ENCODE measurements at places on chromosomes 4 and X.

- DNase-seq = no peak
Observed at GRCh38 chrX:10555846-10556245, 64.5 kb downstream of the MID1 start.

DNA sequence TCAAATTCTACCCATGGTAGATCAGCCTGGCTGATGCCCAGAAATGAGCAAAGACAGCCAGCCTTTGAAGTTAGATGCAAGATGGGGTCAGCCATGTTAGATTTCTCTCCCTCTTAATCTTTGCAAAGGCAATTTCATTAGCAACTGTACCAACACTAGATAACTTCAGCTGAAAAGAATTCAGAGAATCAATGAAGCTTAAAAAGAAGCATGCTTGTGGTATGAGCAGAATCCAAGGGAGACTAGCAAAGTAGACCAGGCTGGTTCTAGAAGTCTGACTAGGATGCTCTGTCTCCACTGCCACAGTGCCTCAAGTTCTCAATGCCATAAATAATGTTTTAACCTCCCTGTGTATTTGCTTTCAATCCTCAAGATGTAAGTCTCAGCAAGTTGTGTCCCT lies 247.3 kb downstream of the SLC7A11 start:
- DNase-seq = no peak

DNA sequence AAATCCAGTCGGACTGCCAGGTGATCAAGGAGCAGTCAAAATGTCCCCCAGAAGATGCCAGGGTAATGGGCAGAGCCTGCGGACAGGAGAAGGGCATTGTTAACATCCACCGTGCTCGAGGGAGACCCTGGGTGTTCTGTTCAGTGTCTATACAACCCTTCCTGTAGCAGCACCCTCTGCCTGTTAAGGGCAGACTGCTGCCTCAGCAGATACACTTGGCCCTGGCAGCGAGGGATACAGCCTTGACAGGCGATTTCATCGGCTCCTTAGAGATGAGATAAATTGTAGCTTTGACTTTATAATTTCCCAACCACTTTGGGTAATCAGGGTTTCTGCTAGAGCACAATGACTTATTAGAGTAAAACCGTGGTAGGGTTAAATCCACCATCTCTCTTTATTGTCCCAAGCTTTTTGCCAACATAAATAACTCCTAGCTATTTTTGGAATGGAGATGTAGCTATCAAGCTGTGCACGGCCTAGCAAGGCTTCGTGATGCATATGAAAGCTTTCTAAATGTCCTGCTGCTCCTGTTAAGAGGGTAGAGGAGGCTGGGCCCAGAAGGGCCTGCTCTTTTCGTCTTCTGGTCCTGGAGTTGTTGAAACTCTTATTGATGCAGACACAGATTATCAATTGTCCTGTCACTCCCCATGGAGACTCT lies 195.9 kb downstream of the CPEB2 start:
- DNase-seq = no peak

GRCh38 chr4:46196086-46196485 lies 72.2 kb upstream of the GABRG1 start:
- no peak for DNase-seq

DNA sequence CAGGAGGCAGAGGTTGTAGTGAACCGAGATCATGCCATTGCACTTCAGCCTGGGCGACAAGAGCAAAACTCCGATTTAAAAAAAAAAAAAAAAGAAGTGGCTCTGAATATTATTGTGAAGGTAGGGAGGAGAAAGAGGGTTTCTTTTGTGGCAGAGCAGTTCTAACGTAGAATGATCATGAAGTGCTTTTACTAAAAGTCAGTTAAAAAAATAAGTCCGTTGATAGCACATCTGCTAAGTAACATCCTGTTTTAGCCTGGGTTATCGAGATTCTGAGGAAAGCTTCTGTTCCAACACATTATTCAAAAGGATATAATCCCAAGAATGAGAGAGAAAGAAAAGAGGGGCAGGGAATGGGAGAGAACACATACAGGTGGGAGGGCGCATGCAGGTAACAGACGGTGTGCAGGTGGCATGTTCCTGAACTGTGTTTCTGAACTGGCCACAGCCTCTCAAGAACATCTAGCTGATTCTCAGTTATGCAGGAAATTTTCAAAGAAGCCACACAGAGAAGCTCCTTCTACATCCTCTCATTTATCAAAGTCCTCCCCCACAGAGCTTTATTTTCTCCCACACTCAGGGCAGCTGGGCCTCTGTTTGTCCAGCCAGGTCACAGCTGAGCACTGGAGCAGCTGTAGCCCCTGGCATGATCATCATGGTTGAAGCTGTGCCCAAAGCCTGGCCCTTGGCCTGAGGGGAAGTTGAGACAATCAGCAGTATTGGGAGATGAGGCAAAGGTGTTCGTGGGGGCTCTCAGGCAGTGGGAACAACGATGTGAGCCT lies 342.3 kb downstream of the ZNF674 start:
- no peak for DNase-seq

GRCh38 chr4:176565049-176565448 lies 227.7 kb downstream of the VEGFC start:
- no peak for DNase-seq

GRCh38 chr4:188869581-188869980 lies 730.3 kb downstream of the TRIML1 start:
- no peak for DNase-seq

DNA sequence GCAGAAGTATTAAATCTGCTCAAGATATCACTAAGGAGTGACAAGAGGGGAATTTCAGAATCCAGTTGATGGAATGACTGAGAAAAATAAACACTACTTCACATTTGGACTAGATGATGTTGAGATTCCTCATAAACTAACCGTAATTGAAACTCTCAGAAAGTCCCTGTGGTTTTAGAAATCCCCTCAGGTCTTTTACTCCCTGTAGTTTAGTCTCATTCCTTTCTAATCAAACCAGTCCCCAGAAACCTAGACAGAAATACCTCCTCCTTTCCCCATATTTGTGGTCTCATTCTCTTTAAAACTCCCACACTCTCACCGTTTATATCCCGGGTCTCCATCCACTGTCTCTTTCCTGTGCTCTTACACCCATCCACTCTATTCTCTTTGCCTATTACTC lies 15.0 kb upstream of the TLR1 start:
- DNase-seq = no peak

- DNase-seq = no peak
Observed at GRCh38 chr4:153519687-153520086, 53.5 kb downstream of the TMEM131L start.

GRCh38 chr4:8585186-8585585 lies 5.0 kb downstream of the GPR78 start:
- no peak for DNase-seq

DNA sequence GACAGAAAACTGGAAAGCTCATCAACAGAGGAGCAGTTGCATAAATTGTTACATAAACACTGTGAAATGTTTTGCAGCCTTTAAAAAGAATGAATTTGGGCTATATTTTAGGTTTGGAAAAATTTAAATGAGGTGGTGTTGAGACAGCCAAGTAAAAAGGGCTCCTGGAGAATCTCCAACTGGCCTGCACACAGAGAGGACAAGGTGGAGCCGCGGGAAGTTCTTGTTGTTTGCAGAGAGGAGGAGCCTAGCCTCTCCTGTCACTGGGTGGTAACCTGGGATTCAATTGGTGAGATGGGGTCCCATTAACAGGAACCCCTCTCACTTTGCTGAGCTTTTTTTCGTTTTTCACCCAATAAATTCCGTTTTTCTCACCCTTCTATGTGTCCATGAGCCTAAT lies 13.4 kb downstream of the GIMD1 start:
- no peak for DNase-seq
